ENCODE measurements at places on chromosomes 5 and 9.
A peak's percentile ranks its signal among the peaks of the same experiment; 100 is the strongest.

DNA sequence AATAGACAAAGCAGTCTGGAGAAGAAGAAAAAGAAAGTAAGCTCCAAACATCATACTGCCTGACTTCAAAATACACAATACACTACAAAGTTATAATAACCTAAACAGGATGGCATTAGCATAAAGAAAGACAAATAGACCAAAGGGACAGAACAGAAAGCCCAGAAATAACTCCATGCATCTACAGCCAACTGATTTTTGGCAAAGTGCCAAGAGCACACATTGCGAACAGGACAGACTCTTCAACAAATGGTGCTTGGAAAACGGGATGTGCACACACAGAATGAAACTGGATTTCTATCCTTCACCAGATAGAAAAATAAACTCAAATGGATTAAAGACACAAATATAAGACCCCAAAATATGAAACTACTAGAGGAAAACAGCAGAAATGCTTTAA lies 66.6 kb upstream of the SPATA31E1 start:
- H3K4me3 ChIP-seq = no peak overlapping the region
- DNase-seq = no peak
- H3K36me3 ChIP-seq = no peaks in the 10 kb centered on the region
- no peak overlapping the region for H3K27ac ChIP-seq

GRCh38 chr5:33462456-33462855 lies 21.7 kb downstream of the TARS1 start:
- peaks cover 10% of the 10 kb centered on the region for H3K36me3 ChIP-seq
- no peaks in the 10 kb centered on the region for H3K4me1 ChIP-seq

GRCh38 chr5:79301046-79301712 lies 65.2 kb downstream of the JMY start:
- peaks cover 59% of the 10 kb centered on the region for H3K36me3 ChIP-seq
- H3K4me1 ChIP-seq = no peaks in the 10 kb centered on the region
- no peak overlapping the region for H3K27ac ChIP-seq
- DNase-seq = no peak
- H3K4me3 ChIP-seq = no peak overlapping the region
- no peaks in the 10 kb centered on the region for H3K27me3 ChIP-seq

DNA sequence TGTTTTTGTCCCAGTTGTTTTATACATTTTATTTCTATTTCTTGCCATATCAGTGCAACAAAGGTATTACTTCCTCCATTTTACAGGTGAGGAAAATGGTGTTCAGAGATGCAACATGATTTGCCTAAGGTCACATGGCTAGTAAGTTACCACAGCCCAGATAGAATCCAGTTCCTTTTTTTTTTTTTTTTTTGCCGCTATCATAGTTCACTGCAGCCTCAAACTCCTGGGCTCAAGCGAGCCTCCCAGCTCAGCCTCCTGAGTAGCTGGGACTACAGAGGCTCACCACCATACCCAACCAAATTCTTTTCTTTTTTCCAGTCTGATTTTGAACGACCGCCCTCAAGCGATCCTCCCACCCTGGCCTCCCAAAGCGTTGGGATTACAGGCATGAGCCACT lies 480 bp upstream of the CCDC69 start:
- peak; percentile 32 for DNase-seq
- no peaks in the 10 kb centered on the region for H3K36me3 ChIP-seq
- peak overlapping the region; percentile 95 for H3K4me3 ChIP-seq
- H3K4me1 ChIP-seq = peaks cover 43% of the 10 kb centered on the region

DNA sequence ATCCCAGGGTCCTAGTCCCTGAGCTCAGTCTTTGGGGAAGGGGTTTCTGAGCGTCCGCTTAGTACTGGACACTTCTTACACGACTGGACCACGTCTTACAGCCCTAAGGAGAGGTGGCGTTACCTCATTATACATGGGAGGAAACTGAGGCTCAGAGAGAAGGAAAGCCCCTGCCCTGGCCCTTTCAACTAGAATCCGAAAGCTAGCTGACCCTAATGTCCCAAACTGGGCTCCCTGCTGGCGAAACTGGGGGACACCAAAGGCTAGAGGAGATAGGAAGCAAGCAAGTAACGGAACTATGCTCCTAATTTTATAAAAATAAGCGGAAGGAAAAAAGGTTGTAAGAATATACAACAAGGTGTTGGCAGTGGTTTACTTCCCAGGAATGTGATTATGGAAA lies 14.2 kb downstream of the LHX6 start:
- H3K27me3 ChIP-seq = peaks cover 26% of the 10 kb centered on the region
- H3K4me1 ChIP-seq = no peaks in the 10 kb centered on the region
- H3K4me3 ChIP-seq = no peak overlapping the region
- no peaks in the 10 kb centered on the region for H3K36me3 ChIP-seq
- no peak for DNase-seq

DNA sequence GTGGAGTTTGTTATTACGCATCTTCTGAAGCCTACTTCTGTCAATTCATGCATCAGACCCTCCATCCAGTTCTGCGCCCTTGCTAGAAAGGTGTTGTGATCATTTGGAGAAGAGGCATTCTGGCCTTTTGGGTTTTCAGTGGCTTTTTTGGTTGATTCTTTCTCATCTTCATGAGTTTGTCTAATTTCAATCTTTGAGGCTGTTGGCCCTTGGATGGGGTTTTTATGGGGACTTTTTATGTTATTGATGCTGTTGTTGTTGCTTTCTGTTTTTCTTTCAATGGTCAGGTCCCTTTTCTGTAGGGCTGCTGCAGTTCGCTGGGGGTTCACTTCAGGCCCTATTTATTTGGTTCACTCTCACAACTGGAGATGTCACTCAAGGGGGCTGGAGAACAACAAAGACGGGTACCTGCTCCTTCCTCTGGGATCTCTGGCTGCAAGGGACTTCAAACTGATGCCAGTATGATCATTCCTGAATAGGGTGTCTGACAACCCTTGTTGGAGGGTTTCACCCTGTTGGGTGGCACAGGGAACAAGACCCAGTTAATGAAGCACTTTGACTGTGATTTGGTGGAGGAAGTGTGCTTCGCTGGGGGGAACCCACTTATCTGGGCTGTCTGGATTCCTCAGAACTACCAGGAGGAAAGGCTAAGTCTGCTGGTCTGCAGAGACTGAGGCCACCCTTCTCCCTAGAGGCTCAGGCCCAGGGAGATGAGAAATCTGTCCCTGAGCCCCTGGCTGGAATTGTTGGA lies 226.7 kb upstream of the PTGER4 start:
- H3K27ac ChIP-seq = no peak overlapping the region
- H3K36me3 ChIP-seq = no peaks in the 10 kb centered on the region
- no peaks in the 10 kb centered on the region for H3K4me1 ChIP-seq
- no peak for DNase-seq
- no peaks in the 10 kb centered on the region for H3K27me3 ChIP-seq

- peak overlapping the region; percentile 16 for H3K27ac ChIP-seq
- H3K4me3 ChIP-seq = no peak overlapping the region
- peaks cover 11% of the 10 kb centered on the region for H3K4me1 ChIP-seq
These were observed 1.8 kb downstream of the UBAP2 start for GRCh38 chr9:34046784-34047379.

DNA sequence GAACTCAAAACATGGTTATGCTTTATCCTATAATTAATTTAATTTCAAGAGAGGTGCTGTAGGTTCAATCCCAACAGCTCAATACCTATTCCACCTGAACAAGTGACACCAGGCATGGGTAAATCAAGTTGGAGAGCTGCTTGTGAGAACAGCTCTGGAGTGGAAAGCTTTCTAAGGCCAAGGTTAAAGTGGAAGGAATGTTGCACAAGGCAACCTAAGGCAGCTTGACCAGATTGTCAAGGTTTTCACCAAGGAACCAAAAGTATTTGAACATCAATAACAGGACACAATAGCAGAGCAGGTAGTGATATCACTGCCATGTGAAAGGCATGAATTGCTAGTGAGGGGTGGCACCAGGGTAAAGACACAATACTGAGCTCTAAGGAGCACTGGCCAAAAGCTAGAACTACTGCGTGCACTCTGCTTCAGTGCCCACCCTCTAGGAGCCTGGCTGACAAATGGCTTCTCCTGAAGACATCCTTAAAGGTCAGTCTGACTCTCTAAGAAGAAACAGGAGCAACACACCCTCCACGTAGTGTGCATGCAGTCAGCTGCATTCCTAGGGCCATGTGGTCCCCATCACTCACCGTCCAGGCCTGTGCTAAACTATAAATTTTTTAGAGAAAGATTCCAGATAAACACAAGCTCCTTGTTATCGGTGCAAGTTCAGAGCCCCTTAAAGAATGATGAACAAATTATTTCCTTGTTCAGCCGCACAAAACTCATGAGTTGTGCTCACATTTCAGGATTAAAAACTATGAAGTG lies 677.7 kb upstream of the KLF4 start:
- no peaks in the 10 kb centered on the region for H3K27me3 ChIP-seq
- H3K4me3 ChIP-seq = no peak overlapping the region
- no peak overlapping the region for H3K27ac ChIP-seq
- no peak for DNase-seq
- H3K36me3 ChIP-seq = no peaks in the 10 kb centered on the region
- H3K4me1 ChIP-seq = no peaks in the 10 kb centered on the region

- no peaks in the 10 kb centered on the region for H3K4me1 ChIP-seq
- no peak for DNase-seq
- no peaks in the 10 kb centered on the region for H3K27me3 ChIP-seq
- no peaks in the 10 kb centered on the region for H3K36me3 ChIP-seq
These were observed 59.2 kb downstream of the CDH18 start for GRCh38 chr5:19928562-19929421.

GRCh38 chr9:116687754-116688135 lies 640 bp downstream of the TRIM32 start:
- peaks cover 16% of the 10 kb centered on the region for H3K4me1 ChIP-seq
- H3K27ac ChIP-seq = peak overlapping the region; percentile 70
- H3K36me3 ChIP-seq = no peaks in the 10 kb centered on the region

DNA sequence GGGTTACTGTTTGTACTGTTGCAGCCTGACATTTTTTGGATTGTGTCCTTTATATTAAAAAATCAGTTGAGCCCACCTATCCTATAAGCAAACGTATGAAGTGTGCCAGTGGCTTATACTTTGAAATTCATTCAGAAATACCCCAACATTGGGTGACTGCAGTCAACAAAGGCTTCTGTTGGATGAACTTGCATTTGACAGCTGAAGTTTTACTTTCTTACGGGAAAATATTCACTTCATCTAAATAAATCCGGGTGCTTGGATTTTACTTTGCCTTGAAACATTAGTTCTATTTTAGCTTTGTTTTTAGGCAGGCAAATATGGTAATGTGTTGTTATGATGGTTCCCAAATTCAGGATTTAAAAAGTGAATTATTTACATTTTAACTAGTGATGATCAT lies 21.7 kb downstream of the EXOSC2 start:
- H3K4me3 ChIP-seq = no peak overlapping the region
- H3K27ac ChIP-seq = no peak overlapping the region
- DNase-seq = no peak
- H3K27me3 ChIP-seq = no peaks in the 10 kb centered on the region
- no peaks in the 10 kb centered on the region for H3K36me3 ChIP-seq

DNA sequence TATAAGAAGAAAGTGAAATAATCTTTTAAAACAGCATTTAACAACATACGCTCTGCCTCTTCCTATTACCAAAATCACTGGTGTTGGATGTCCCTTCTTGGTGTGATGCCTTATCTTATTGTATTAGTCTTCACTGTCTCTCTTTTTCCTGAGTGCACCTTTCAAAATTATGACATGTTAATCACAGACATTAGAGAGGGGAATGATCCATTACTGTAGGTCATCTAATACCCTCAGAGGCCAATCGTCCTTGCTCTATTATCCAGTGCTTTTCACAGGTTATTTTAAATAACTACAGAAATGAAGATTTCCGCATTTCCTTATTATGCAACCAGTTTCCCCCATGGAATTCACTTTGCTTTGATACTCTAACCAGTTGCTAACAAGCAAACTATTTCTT lies 1292.7 kb downstream of the MAT2B start:
- H3K4me1 ChIP-seq = no peaks in the 10 kb centered on the region
- no peak for DNase-seq
- H3K36me3 ChIP-seq = no peaks in the 10 kb centered on the region
- H3K4me3 ChIP-seq = no peak overlapping the region
- H3K27ac ChIP-seq = no peak overlapping the region

DNA sequence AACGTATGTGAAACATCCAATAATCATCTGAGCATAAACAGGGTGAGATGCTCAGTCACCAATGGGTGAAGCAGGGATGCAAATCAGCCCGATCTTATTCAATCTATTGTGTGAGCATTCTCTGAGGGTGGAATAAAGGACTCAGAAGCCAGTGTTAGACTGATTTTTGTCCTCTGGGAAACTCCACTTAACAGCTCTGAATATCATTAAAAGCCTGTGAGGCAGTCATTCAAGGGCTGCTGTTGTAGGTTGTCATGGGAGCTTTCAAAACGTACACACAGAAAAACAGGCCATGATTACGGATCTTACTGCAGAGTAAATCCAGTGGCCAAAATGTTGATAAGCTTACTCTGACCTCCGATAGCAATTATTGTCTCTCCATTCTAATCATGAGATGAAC lies 266.5 kb upstream of the EFNA5 start:
- no peaks in the 10 kb centered on the region for H3K36me3 ChIP-seq
- H3K4me1 ChIP-seq = no peaks in the 10 kb centered on the region
- H3K27ac ChIP-seq = no peak overlapping the region
- H3K27me3 ChIP-seq = no peaks in the 10 kb centered on the region

DNA sequence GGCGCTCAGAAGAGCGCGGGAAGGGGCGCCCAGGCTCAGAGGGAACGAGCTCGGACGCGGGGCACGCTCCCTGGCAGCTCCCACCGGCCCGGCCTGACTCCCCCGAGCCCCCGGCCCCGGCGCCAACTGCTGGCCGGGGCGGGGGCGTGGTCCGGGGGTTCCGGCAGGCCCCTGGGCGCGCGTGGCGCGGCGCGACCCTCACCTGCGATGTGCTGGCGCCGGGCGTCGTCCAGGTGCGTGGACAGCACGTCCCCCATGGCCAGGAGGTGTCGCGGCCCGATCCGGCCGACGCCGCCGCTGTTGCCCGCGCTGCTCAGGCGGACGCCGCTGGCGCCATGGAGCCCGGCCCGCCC lies 43.5 kb upstream of the STXBP1 start:
- peaks cover 18% of the 10 kb centered on the region for H3K4me1 ChIP-seq
- peak overlapping the region; percentile 48 for H3K27ac ChIP-seq
- H3K27me3 ChIP-seq = no peaks in the 10 kb centered on the region
- DNase-seq = peak; percentile 12

DNA sequence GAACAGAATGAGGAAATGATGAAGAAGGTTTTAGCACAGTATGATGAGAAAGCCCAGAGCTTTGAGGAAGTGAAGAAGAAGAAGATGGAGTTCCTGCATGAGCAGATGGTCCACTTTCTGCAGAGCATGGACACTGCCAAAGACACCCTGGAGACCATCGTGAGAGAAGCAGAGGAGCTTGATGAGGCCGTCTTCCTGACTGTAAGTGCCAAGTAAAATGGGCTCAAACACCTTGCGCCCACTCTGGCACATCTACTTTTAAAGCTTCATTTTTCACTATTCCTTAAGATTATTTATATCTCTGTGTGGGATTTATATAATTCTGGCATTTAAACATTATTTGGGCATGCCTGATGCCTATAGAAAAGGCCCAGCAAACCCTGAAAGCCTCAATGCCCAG lies 55.6 kb downstream of the CMYA5 start:
- H3K4me1 ChIP-seq = no peaks in the 10 kb centered on the region
- no peak for DNase-seq
- no peak overlapping the region for H3K27ac ChIP-seq
- H3K27me3 ChIP-seq = no peaks in the 10 kb centered on the region
- no peak overlapping the region for H3K4me3 ChIP-seq

All from naive thymus-derived CD4-positive, alpha-beta T cell (primary cell).